Sigmoid colon (tissue), 7 donors: ENCODE measurements at places on chromosomes 5 and 9. TPM values are rescaled to one million over a fixed set of nuclear protein-coding genes. Genes with fewer than 3 reads are reported as not detected.

DNA sequence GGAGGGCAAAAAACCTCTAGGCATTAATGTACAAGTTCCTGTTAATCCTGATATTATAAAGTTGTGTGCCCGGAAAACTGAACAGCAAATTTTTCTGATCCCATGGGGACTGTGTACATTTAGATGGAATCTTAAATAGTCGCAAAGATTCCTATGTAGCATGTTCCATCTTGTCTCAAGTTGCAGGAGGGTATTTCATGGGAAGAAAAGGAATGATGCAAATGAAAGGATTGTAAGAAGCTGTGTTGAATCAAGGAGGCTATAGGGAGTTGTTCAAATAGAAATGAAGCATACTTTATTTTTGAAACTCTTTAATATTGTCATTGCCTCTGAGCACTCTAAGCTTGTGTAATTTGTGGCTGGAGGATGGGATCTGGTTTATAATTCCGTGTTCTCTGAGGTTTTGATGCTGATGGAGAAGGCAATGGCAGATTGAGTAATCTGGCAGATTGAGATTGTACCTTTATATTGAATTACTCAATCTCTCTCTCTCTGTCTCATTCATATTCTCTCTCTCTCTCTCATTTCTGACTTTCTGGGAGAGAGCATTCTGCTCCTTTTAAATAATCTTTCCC lies 288.5 kb downstream of the OSTF1 start:
- DNase-seq = no peak
- H3K27me3 ChIP-seq = no peaks in the 10 kb centered on the region
- no peaks in the 10 kb centered on the region for H3K4me1 ChIP-seq

DNA sequence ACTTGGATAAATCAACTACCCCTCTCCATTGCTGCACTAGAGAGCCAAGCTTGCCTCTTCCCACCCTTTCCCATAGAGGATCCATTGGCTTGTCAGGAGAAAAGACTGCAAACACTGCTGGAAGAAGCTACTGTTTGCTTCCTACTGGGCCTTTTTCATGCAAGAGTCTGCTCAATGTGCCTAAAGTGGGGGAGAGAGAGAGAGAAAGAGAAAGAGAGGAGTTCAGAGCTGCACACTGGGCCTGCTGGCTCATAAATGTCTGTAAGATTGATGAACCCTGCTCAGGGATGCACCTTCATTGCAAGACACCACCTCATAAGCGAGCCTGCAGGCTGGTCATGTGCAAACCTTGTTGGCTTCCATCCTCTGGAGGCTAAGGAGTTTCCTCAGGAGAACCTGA lies 269.4 kb downstream of the ZNF608 start:
- no peaks in the 10 kb centered on the region for H3K27me3 ChIP-seq
- no peak overlapping the region for H3K27ac ChIP-seq
- no peaks in the 10 kb centered on the region for H3K36me3 ChIP-seq
- no peak overlapping the region for H3K4me3 ChIP-seq
- DNase-seq = peak; percentile 77
- peaks cover 8% of the 10 kb centered on the region for H3K4me1 ChIP-seq

DNA sequence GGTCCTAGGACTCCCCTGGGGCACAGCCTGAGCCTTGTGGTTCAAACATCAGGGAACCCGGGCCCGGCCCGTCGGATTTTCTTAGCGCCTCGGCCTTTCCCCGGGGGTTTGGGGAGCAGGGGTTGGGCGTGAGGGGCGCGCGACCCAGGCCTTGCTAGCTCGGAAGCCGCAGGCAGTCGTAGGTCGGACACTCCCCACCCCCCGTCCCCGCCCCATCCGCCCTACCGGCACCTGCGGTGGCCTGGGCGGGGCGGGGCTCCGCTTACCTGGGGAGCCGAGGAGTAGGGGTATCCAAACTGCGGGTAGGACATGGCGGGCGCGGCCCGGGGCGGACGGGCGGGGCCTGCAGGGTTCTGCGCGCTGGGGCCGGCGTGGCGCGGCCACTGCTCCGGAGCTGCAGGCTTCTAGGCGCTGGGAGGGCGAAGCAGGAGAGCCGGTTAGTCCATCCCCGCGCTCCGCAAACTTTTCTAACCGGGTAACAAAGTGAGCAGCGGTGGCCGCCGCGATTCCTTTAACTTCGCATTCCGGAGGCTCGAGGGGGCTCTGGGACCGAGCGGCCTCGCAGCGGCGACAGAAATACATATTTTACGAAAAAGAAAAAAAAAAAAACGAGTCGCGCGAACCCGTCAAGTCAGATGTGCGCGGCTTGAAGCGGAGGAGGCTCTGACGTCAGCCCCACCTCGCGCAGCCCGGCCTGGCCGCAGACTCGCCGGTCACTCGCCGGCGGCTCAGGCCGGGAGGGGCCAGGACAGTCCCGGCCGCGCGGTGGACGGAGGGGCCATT lies at the start of gene IRX4:
Gene IRX4 (minus strand): TSS at position 589 of the 783 bp plus-strand sequence. CDS start 278 bp downstream, at position 311.
- peaks cover 34% of the 10 kb centered on the region for H3K4me1 ChIP-seq
- no peak for DNase-seq
- H3K27ac ChIP-seq = no peak within 1 kb of the TSS
- no peaks in the 10 kb centered on the region for H3K36me3 ChIP-seq
- peaks cover 100% of the 10 kb centered on the region for H3K27me3 ChIP-seq

DNA sequence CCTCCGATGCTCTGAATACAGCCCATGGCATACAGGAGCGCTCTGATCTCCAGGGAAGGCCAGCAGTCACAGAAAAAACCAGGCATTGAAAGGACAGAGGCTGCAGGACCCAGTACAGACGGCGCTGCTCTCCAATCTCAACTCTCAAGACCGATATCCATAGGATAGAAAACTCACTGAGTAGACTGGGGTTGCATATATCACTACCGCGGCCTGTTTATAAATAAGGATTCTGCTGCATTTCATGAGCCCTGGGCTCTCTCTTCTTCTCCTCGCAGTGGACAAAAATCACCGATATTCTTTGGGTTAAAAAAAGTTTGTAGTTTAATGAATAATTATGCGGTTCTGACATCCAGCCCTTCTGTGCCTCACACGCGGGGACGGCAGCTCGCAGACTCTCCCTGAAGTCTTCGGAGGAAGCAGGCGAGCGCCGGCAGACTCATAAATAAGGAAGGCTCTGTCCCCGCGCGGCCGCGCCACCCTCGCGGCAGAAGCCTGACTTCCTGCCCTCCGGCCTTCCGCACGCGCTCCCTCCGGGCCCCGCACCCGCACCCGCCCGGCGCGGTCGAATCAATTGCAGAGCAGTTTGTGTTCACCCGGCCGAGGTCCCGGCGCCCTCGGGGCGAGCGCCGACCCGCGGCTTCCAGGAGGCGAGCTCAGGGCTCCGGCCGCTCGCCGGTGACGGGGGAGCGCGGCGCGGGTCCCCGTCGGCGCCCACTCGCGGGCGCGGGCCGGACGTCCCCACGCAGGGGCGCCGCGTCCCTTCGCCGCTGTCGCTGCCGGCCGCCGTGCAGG lies at the start of gene FAM78A:
Gene FAM78A (minus strand): TSS at position 417 of the 795 bp plus-strand sequence. CDS start 331 bp downstream, at position 86.
- DNase-seq = no peak
- peak within 1 kb of the TSS; percentile 60 for H3K27ac ChIP-seq
- H3K27me3 ChIP-seq = peaks cover 12% of the 10 kb centered on the region
- H3K4me3 ChIP-seq = peak within 1 kb of the TSS; percentile 33
- no peaks in the 10 kb centered on the region for H3K36me3 ChIP-seq
- no peaks in the 10 kb centered on the region for H3K4me1 ChIP-seq

DNA sequence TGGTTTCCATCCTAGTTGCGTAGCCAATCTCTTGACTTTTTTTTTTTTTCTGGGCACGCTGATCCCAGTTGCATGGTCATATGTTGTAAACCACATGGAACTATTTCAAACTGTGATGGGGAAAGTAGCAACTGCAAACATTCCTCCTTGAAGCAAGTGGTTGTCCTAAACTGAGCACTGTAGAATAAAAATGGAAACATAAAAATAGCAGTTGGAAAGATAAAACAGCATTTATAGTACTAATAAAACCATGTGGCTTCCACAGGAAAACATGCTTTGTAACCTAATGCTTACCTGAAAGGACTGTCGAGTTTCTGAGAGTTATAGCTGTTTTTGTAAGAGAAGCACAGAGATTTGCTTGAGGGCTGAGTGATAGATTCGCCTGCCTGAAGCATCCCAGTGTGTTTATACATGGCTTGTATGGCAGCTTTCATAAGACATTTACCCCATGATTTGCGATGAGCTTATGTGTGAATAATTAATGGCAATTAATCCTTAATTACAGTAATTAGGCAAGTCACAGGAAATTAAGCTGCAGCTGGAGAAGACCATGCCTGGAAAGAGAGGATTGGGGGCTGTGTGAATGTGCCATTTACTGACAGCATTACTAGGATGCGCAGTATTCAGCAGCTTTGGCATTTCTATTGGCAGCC lies 136.5 kb downstream of the PBX3 start:
- H3K27me3 ChIP-seq = no peaks in the 10 kb centered on the region
- DNase-seq = no peak
- peak overlapping the region; percentile 85 for H3K27ac ChIP-seq
- no peaks in the 10 kb centered on the region for H3K36me3 ChIP-seq

- H3K36me3 ChIP-seq = peaks cover 9% of the 10 kb centered on the region
- DNase-seq = no peak
- no peak overlapping the region for H3K27ac ChIP-seq
These were observed 51.2 kb upstream of the CTSL start for GRCh38 chr9:87674565-87675299.

DNA sequence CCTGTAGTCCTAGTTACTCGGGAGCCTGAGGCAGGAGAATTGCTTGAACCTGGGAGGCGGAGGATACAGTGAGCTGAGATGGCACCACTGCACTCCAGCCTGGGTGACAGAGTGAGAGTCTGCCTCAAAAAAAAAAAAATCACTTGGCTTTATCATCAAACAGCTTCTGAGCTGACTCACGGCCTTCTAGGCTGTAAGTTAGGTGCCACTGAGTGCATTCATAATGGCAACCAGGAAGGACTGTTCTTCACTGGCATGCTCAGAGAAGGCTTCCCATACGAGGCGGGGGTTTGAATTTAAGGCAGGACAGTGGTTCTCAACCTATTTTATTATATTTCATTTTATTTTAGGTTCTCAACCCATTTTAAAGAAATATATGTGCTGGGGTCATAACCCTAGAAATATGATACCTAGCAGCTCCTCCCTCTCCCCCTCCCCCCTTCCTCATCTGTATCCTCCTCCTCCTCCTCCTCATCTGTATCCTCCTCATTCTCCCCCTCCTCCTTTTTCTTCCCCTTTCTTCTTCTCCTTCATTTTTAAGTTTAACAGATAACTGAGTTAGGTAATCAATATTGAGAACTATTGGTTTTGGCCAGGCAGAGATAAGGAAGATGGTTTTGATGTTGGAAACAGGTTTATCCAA lies 19.0 kb upstream of the LHFPL2 start:
- H3K27ac ChIP-seq = no peak overlapping the region
- no peaks in the 10 kb centered on the region for H3K4me1 ChIP-seq
- H3K36me3 ChIP-seq = no peaks in the 10 kb centered on the region
- no peak for DNase-seq
- H3K4me3 ChIP-seq = no peak overlapping the region

- no peaks in the 10 kb centered on the region for H3K27me3 ChIP-seq
- H3K27ac ChIP-seq = peak overlapping the region; percentile 51
- no peak for DNase-seq
- H3K36me3 ChIP-seq = no peaks in the 10 kb centered on the region
- no peak overlapping the region for H3K4me3 ChIP-seq
These were observed 516.6 kb downstream of the RAB3C start for GRCh38 chr5:59099270-59099994.

- no peak overlapping the region for H3K4me3 ChIP-seq
- no peaks in the 10 kb centered on the region for H3K36me3 ChIP-seq
- DNase-seq = no peak
- H3K27ac ChIP-seq = no peak overlapping the region
- H3K27me3 ChIP-seq = no peaks in the 10 kb centered on the region
These were observed 355.0 kb downstream of the EBF1 start for GRCh38 chr5:158744680-158745079.

DNA sequence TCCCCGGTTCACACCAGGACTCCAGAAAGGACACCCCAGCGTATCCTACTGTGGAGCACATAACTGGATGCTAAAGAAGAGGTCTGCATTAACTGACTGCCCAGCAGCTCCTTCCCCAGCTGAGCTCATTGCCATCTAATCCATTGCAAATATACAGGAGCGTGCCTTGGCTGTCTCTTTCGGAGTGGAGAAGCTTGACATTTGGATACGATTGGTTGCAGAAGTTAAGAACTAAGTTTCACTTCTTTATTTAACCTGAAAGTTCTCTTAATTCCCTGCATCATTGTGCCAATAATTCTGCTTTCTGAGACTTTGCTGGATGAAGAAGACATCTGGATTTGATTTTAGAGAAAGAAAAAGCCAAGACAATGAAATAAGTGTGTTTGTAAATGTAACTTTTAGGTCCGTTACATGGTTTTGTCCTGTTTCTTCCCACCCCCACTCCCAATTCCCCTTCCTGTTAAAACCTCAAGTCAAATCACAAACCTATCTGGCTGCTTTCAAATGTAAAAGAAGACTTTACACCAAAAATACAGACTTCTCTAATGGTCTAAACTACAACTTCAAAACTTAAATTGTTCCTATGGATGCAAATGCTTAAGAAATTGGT lies 33.9 kb downstream of the TAS2R1 start:
- no peaks in the 10 kb centered on the region for H3K4me1 ChIP-seq
- H3K27me3 ChIP-seq = no peaks in the 10 kb centered on the region
- no peaks in the 10 kb centered on the region for H3K36me3 ChIP-seq
- DNase-seq = no peak
- no peak overlapping the region for H3K27ac ChIP-seq
- H3K4me3 ChIP-seq = no peak overlapping the region

- peaks cover 5% of the 10 kb centered on the region for H3K4me1 ChIP-seq
- H3K4me3 ChIP-seq = no peak overlapping the region
- no peaks in the 10 kb centered on the region for H3K27me3 ChIP-seq
- no peaks in the 10 kb centered on the region for H3K36me3 ChIP-seq
- DNase-seq = no peak
These were observed 100.9 kb downstream of the PRKACG start for GRCh38 chr9:68913054-68913453.

DNA sequence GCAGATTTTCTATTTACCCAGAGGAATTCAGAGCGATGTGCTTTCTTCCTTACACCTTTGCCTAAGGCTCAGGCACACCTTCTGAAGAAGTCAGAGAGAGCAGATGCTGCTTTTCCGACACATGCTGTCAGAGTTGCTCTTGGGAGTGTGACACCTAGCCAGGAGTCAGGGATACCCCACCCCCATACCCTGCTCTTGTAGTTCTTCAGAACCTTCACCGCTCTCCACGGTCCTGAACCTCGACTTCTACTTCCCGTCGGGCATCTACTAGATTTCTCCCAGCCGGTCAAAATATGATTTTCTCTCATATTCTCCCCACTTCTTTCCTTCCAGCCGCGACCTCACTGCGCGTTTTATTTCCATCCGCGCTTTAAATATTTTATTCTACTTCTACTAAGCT lies 1.7 kb downstream of the GRIN3A start:
- peaks cover 17% of the 10 kb centered on the region for H3K4me1 ChIP-seq
- no peak for DNase-seq
- H3K27me3 ChIP-seq = peaks cover 30% of the 10 kb centered on the region
- no peaks in the 10 kb centered on the region for H3K36me3 ChIP-seq
- no peak overlapping the region for H3K4me3 ChIP-seq

GRCh38 chr5:56545016-56545415 lies 270.3 kb upstream of the MAP3K1 start:
- no peak overlapping the region for H3K27ac ChIP-seq
- H3K4me3 ChIP-seq = no peak overlapping the region
- no peaks in the 10 kb centered on the region for H3K36me3 ChIP-seq

The RASGEF1C gene
- 1.1 TPM for total RNA-seq

The TNFSF8 gene
- total RNA-seq = 1.4 TPM

The AHRR gene
- not detected for total RNA-seq

The PTPRD gene
- total RNA-seq = 1.5 TPM

The HTR4 gene
- 16.1 TPM for total RNA-seq

The CAPSL gene
- total RNA-seq = not detected

The BOD1 gene
- 39.3 TPM for total RNA-seq
